ENCODE measurements at places on chromosomes 5 and 9. TPM values are rescaled to one million over a fixed set of nuclear protein-coding genes. Genes with fewer than 3 reads are reported as not detected.

DNA sequence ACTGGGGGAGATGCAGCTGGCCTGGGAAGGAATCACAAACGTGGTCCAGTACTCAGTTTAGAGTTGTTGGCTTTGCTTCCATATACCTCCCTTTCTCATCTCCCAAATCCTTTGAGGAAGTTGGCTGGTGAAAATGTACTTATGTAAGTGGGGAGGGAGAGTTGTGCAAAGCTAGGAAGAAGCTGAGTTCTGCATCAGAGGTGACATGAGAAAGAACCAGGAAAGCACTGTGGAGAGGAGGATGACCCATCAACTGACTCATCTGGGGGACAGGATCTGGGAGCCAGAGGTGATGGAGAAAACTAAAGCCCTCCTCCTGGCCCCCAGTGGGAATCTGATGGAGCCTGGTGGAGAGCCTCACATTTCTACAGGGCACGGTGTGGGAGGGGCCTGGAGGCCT is 16.2 kb downstream of the KCNMB1 start:
- H3K27ac ChIP-seq, result no peak overlapping the region
- no peaks in the 10 kb centered on the region for H3K4me1 ChIP-seq
- H3K27me3 ChIP-seq, result peaks cover 12% of the 10 kb centered on the region
- H3K4me3 ChIP-seq, result no peak overlapping the region
- no peaks in the 10 kb centered on the region for H3K36me3 ChIP-seq

- H3K27me3 ChIP-seq, result no peaks in the 10 kb centered on the region
- DNase-seq, result no peak
- no peak overlapping the region for H3K27ac ChIP-seq
- H3K4me1 ChIP-seq, result no peaks in the 10 kb centered on the region
- no peak overlapping the region for H3K4me3 ChIP-seq
These were observed 43.1 kb upstream of the ELL2 start for GRCh38 chr5:96004754-96005153.

GRCh38 chr5:5005353-5005752 is 134.8 kb upstream of the ADAMTS16 start:
- DNase-seq, result no peak
- no peaks in the 10 kb centered on the region for H3K27me3 ChIP-seq
- no peaks in the 10 kb centered on the region for H3K4me1 ChIP-seq
- H3K36me3 ChIP-seq, result no peaks in the 10 kb centered on the region
- no peak overlapping the region for H3K4me3 ChIP-seq

- H3K27ac ChIP-seq, result peak overlapping the region; percentile 99
- DNase-seq, result no peak
- H3K27me3 ChIP-seq, result no peaks in the 10 kb centered on the region
- H3K36me3 ChIP-seq, result peaks cover 32% of the 10 kb centered on the region
- peak overlapping the region; percentile 89 for H3K4me3 ChIP-seq
- H3K4me1 ChIP-seq, result no peaks in the 10 kb centered on the region
These were observed 561 bp downstream of the SEC61B start for GRCh38 chr9:99222416-99223270.

DNA sequence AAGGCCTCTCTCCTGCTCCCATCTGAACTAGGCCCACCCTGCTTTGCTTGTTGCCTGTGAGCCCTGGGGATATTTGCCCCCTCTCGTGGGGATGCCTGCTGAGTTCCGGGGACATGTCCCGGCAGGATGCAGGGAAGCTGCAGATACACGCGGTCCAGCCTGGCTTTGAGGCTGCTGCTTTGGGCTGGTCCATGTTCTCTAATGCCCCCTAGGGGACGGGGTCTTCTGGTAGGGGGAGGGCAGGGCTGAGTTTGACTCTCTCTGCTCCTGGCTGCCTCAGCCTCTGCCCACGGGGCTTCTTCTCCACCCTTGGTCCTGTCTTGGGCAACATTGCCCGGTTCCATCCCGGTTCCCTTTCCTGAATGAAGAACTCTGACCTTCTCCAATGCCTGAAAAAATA is 84.9 kb upstream of the ASS1 start:
- H3K4me1 ChIP-seq, result no peaks in the 10 kb centered on the region
- H3K27me3 ChIP-seq, result no peaks in the 10 kb centered on the region
- no peak for DNase-seq
- no peaks in the 10 kb centered on the region for H3K36me3 ChIP-seq
- no peak overlapping the region for H3K27ac ChIP-seq
- no peak overlapping the region for H3K4me3 ChIP-seq

- no peak overlapping the region for H3K27ac ChIP-seq
- no peak overlapping the region for H3K4me3 ChIP-seq
- H3K4me1 ChIP-seq, result peaks cover 19% of the 10 kb centered on the region
- no peaks in the 10 kb centered on the region for H3K36me3 ChIP-seq
- H3K27me3 ChIP-seq, result no peaks in the 10 kb centered on the region
These were observed 139.5 kb upstream of the FSTL4 start for GRCh38 chr5:133751846-133752245.

DNA sequence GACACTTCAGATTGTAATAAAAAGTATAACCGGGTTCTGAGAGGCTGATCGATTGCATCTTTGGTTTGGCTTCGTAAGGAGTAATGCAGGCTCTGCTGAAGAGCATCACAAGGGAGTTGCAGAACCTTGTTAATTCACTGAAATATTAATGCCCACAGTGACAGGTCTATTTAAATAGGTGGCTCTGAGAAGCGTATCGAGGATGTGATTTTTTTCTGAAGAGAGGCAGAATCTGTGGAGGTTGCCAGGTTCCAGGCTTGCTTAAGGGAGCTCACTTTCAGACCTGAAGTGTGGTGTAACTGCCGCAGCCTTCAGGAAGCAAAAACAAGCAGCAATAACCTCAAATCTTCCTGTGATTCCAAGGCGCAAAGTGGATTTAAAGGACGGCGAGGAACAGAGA is 80.3 kb downstream of the ANKRD33B start:
- H3K4me1 ChIP-seq, result no peaks in the 10 kb centered on the region
- no peak overlapping the region for H3K27ac ChIP-seq
- H3K36me3 ChIP-seq, result no peaks in the 10 kb centered on the region
- no peaks in the 10 kb centered on the region for H3K27me3 ChIP-seq

DNA sequence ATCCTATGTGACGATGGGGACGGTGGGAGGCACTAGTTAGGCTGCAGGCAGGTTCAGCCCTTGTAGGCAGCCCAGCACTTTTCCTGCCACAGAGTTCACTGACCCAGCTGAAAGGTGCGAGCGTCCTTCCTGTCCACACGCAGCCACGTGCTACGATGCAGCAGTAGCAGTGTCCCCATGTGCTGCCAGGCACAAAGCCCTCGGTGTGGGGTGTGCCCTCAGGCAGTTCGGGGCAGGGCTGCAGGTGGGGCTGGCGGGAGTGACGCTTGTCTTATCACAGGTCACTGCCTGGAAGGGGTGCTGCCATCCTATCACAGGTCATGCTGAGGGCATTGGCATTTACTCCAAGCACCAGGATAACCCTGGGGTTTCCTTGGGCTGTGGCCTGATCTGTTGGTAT is 46.8 kb upstream of the CLPTM1L start:
- H3K27ac ChIP-seq, result no peak overlapping the region
- DNase-seq, result no peak
- H3K4me3 ChIP-seq, result no peak overlapping the region
- no peaks in the 10 kb centered on the region for H3K27me3 ChIP-seq
- no peaks in the 10 kb centered on the region for H3K4me1 ChIP-seq
- no peaks in the 10 kb centered on the region for H3K36me3 ChIP-seq

DNA sequence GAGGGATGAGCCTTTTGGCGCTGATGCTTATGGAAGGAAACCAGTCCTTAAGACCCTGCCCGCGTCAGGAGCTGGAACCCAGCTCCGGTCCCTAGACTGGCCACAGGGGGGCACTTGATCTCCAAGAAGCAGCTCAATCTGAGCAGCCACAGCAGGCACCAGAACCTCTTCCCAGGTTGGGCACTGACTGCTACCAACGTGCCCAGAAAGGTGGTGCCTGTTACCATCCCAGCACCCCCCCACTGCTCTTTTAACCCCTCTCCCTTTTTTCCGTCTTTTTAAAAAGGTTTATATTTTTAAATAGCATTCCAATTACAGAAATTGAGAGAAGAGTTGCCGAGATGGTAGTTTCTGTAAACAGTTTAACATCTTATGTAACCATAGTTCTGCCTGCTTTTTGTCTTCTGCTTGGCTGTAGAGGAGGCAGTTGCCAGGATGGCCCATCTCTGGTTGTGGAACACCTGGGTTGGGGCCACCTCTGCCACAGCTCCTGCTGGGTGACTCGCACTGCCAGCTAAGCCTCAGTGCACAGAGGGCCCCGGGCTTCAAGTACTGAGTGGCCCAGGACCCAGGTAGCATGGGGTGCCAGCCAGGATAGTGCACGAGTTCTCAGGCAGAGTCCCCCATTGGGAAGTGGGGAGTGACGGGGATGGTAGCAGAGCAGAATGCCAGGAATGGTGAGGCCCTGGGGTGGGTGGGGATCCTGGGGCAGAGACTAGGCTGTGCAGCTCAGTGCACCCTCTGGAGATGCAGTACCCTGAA is 62.8 kb downstream of the PFDN1 start:
- H3K27me3 ChIP-seq, result no peaks in the 10 kb centered on the region
- peaks cover 4% of the 10 kb centered on the region for H3K36me3 ChIP-seq
- peaks cover 17% of the 10 kb centered on the region for H3K4me1 ChIP-seq
- no peak overlapping the region for H3K27ac ChIP-seq
- H3K4me3 ChIP-seq, result no peak overlapping the region

GRCh38 chr9:91246846-91247245 is 114.9 kb downstream of the AUH start:
- H3K4me1 ChIP-seq, result no peaks in the 10 kb centered on the region
- no peak overlapping the region for H3K27ac ChIP-seq
- DNase-seq, result no peak

DNA sequence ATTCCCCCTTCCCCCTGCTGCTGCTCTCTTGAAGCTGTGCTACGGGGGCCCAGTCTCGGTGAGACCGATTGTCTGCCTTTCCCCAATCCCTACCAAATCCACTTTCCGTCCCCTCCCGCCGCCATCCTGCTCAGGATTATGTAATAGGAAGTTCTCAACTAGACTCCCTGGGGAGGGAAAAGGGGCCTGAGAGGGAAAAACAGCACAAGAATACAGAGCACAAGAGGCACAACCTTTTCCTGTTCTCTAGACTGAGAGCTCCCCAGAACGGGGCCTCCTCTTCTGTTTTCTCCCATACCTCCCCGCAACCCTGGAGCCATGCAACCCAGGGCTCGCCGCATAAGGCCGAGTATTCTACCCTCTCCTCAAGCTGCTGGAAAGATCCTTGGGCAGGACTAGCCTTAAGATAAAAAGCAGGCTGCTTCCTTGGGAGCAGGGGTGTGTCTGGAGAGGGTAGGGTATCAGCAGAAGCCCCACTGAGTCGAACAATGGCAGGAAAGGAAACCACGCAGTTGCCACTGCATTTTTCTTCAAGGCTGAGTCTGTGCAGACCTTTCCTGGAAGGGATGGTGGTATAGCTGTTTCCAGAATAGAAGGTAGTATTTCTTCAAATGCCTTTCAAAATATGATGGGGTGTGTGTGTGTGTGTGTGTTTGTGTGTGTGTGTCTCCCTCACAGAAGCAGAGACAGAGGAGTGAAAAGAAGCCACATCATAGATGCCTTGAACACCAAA is 12.9 kb downstream of the MYORG start:
- H3K4me1 ChIP-seq, result 0 out of 2 replicates have a peak, but pooled peaks cover 3% of the 10 kb centered on the region
- H3K4me3 ChIP-seq, result peak overlapping the region; percentile 23
- no peaks in the 10 kb centered on the region for H3K27me3 ChIP-seq
- no peak for DNase-seq
- H3K36me3 ChIP-seq, result no peaks in the 10 kb centered on the region
- H3K27ac ChIP-seq, result no peak overlapping the region

GRCh38 chr9:97365634-97366033 is 46.3 kb upstream of the TDRD7 start:
- H3K4me3 ChIP-seq, result no peak overlapping the region
- no peaks in the 10 kb centered on the region for H3K4me1 ChIP-seq
- DNase-seq, result no peak
- no peaks in the 10 kb centered on the region for H3K27me3 ChIP-seq
- H3K27ac ChIP-seq, result no peak overlapping the region

DNA sequence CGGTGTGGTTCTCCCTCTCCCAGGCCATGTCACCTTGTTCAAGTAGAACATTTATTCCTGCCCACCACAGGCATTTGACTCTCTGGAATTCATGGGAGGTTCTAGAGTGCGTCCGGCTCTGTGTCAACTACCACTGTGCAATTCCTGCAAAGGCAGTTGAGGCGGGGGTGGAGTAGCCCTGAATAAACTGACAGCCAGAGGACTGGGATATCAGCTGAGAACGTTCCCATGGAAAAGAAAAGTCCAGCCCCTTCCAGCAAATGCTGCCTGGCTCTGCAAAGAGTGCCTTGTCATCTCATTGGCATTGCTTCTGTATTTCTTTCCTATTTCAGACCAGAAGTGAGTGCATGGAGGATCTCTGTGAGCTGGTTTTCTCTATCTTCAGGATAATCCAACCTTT is 18.9 kb upstream of the MEGF9 start:
- DNase-seq, result no peak
- H3K4me3 ChIP-seq, result no peak overlapping the region
- H3K4me1 ChIP-seq, result peaks cover 24% of the 10 kb centered on the region
- no peaks in the 10 kb centered on the region for H3K36me3 ChIP-seq
- H3K27me3 ChIP-seq, result no peaks in the 10 kb centered on the region
- H3K27ac ChIP-seq, result no peak overlapping the region

- peak overlapping the region; percentile 89 for H3K27ac ChIP-seq
- peak overlapping the region; percentile 46 for H3K4me3 ChIP-seq
These were observed 583.4 kb downstream of the ACTL7B start for GRCh38 chr9:108272349-108272899.

GRCh38 chr9:70415041-70415440 is 584 bp upstream of the KLF9 start:
- no peak overlapping the region for H3K27ac ChIP-seq
- DNase-seq, result no peak
- H3K36me3 ChIP-seq, result no peaks in the 10 kb centered on the region
- no peaks in the 10 kb centered on the region for H3K27me3 ChIP-seq

- no peak overlapping the region for H3K4me3 ChIP-seq
- no peak for DNase-seq
- H3K36me3 ChIP-seq, result no peaks in the 10 kb centered on the region
These were observed 174.0 kb downstream of the NR2F1-AS1 start for GRCh38 chr5:93406971-93407401.

GRCh38 chr9:115946530-115946929 is 207.1 kb upstream of the PAPPA start:
- H3K27me3 ChIP-seq, result no peaks in the 10 kb centered on the region
- H3K36me3 ChIP-seq, result no peaks in the 10 kb centered on the region
- peaks cover 31% of the 10 kb centered on the region for H3K4me1 ChIP-seq
- H3K4me3 ChIP-seq, result no peak overlapping the region
- no peak overlapping the region for H3K27ac ChIP-seq
- no peak for DNase-seq

- no peaks in the 10 kb centered on the region for H3K36me3 ChIP-seq
- no peak for DNase-seq
- no peak overlapping the region for H3K4me3 ChIP-seq
- H3K27ac ChIP-seq, result no peak overlapping the region
- H3K27me3 ChIP-seq, result no peaks in the 10 kb centered on the region
- peaks cover 27% of the 10 kb centered on the region for H3K4me1 ChIP-seq
These were observed 452.8 kb upstream of the MPDZ start for GRCh38 chr9:13732290-13732689.

- H3K36me3 ChIP-seq, result peaks cover 45% of the 10 kb centered on the region
- H3K27me3 ChIP-seq, result no peaks in the 10 kb centered on the region
- DNase-seq, result no peak
- H3K27ac ChIP-seq, result no peak overlapping the region
- H3K4me3 ChIP-seq, result no peak overlapping the region
These were observed 48.3 kb downstream of the FAM78A start for GRCh38 chr9:131227959-131228460.

BRD3 gene
- 43.3 TPM for total RNA-seq

PCDHB14 gene
- 10.9 TPM for total RNA-seq

SGCD gene
- 5.8 TPM for total RNA-seq

HK3 gene
- total RNA-seq, result 0.15 TPM

LPAR1 gene
- total RNA-seq, result 13.9 TPM

TLE1 gene
- 102 TPM for total RNA-seq

JAKMIP2 gene
- total RNA-seq, result 88.6 TPM

CDH9 gene
- not detected for total RNA-seq

CYSRT1 gene
- total RNA-seq, result 1.7 TPM

TAF9 gene
- 181 TPM for total RNA-seq

LCN1 gene
- not detected for total RNA-seq

CYFIP2 gene
- total RNA-seq, result 1.3 TPM
